ENCODE measurements at places on chromosomes 7 and 10.
A peak's percentile ranks its signal among the peaks of the same experiment; 100 is the strongest.

DNA sequence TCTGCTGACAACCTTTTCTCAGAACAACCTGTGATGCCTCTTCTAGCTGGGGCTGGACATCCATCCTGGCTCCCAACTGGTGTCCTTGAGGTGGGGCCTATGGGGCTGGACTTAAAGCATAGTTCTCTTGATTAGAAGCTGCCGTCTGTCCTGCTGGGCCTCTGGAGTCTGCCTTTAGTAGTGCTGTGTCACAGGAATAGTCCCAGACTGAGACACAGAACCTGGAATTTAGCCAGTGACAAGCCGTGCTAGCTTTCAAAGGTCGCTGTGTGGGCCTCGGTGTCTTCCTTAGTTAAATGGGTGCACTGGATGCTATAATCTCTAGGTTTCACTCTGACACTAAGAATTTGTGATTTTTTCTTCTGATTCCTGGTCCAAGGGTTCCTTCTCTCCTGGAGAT, 41.2 kb downstream of the GPR141 start:
- H3K27me3 ChIP-seq: no peaks in the 10 kb centered on the region
- peaks cover 6% of the 10 kb centered on the region for H3K36me3 ChIP-seq
- no peak for DNase-seq
- peaks cover 20% of the 10 kb centered on the region for H3K4me1 ChIP-seq

DNA sequence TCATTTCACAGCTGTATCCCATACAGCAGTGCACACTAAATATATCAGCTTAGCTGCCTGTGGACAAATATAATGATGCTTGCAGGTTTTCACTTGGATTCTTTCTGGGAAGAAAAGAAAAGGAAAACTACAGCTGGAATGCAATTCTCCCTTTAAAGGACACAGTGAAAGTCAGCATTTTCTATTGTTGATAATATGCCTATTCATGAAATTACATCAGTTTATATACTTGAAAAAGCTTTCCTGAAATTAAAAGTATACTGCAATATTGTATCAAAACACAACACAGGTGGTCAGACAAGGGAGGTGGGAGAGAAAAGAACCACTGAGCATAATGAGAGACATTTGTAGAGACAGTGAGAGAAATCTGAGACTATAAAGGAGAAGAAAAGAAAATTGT, 20.3 kb downstream of the THSD7A start:
- no peaks in the 10 kb centered on the region for H3K36me3 ChIP-seq
- no peak for DNase-seq
- peaks cover 48% of the 10 kb centered on the region for H3K27me3 ChIP-seq
- H3K27ac ChIP-seq: no peak overlapping the region

GRCh38 chr7:101740981-101741725, 76.3 kb upstream of the CUX1 start:
- no peaks in the 10 kb centered on the region for H3K27me3 ChIP-seq
- H3K27ac ChIP-seq: no peak overlapping the region
- H3K36me3 ChIP-seq: no peaks in the 10 kb centered on the region
- DNase-seq: no peak
- H3K4me1 ChIP-seq: peaks cover 10% of the 10 kb centered on the region

- peak overlapping the region; percentile 97 for H3K27ac ChIP-seq
- peaks cover 4% of the 10 kb centered on the region for H3K36me3 ChIP-seq
- H3K4me1 ChIP-seq: peaks cover 24% of the 10 kb centered on the region
- H3K4me3 ChIP-seq: peak overlapping the region; percentile 85
Observed at GRCh38 chr10:114821915-114822443, 399 bp downstream of the FHIP2A start.

DNA sequence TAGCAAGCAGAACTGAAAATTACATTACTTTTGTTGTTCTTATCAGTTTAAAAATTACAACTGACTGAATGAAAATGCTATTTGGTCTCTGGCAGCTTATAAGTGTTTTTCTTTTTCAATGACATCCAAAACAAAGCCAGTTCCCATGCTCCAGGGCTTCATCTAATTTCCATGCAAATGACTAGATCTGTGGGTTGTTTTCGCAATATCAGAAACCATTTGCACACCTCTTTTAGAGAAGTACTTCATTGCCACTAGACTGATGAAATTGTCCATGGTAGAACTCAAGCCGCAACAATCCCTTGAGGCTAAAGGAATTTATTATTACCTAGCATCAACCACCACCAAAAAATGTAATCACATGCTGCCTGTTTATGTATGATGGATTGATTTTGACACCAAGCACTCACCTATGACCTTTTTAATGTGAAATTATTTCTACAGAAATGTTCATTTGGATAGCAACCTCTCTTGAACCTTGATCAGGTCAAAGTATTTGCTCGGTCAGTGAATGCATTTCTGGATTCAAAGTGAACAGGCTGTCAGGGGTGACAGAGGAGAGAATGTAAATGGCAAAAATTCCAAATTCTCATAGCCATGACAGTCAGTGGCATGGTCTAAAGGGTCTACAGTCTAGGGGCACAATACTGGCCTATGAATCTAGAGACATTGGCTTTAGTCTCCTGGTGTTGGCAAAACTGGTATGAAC, 769.3 kb downstream of the SORCS1 start:
- peaks cover 20% of the 10 kb centered on the region for H3K4me1 ChIP-seq
- H3K36me3 ChIP-seq: no peaks in the 10 kb centered on the region

DNA sequence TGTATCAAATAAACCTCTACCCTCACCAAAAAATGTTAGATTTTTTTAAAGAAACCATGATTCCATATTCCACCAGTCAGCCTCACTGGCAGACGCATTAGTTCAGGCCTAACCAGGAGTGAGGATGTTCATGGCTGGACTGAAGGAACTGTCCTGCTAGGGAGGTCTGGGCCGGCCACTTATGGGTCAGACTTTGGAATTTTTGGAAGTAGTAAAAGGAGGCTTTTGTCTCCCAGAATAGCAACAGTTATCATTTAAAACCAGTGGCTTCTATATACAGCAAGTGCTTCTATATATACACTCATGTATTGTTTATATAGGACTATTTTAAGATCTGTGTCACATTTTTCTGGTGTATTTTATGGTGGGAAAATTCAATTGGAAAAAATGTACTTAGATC, 120.5 kb downstream of the CNNM2 start:
- H3K36me3 ChIP-seq: peaks cover 5% of the 10 kb centered on the region
- no peak overlapping the region for H3K27ac ChIP-seq
- peaks cover 18% of the 10 kb centered on the region for H3K4me1 ChIP-seq
- H3K4me3 ChIP-seq: no peak overlapping the region

GRCh38 chr7:122123746-122124145, 20.3 kb downstream of the AASS start:
- no peak for DNase-seq
- no peak overlapping the region for H3K4me3 ChIP-seq
- H3K27me3 ChIP-seq: no peaks in the 10 kb centered on the region
- H3K27ac ChIP-seq: no peak overlapping the region
- peaks cover 7% of the 10 kb centered on the region for H3K4me1 ChIP-seq
- H3K36me3 ChIP-seq: peaks cover 12% of the 10 kb centered on the region

- no peak for DNase-seq
- H3K4me3 ChIP-seq: no peak overlapping the region
- H3K4me1 ChIP-seq: peaks cover 6% of the 10 kb centered on the region
- peaks cover 1% of the 10 kb centered on the region for H3K27me3 ChIP-seq
Observed at GRCh38 chr10:6563075-6563474, 17.0 kb downstream of the PRKCQ start.

GRCh38 chr10:7561985-7562384, 104.8 kb downstream of the ITIH5 start:
- H3K4me1 ChIP-seq: no peaks in the 10 kb centered on the region
- DNase-seq: no peak
- no peak overlapping the region for H3K27ac ChIP-seq
- no peak overlapping the region for H3K4me3 ChIP-seq

DNA sequence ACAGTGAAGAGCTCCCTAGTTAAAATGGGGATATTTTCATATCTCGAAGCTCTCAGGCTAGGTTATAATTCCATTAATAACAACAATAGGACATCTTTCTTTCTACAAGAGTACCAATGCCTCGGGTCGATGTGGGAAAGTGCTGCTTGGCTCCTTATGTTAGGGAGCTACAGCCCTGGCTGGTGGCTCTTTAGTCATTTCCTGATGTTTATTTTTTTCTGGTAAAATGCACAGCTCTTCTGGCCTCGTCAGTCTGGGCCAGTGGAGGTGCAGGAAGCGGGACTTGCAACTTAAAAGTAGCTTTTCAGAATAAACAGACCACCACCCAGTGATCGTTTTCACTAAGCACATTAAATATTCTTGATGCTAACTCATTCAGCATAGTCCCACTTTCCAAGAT, 58.3 kb downstream of the MKX start:
- H3K4me3 ChIP-seq: no peak overlapping the region
- no peaks in the 10 kb centered on the region for H3K36me3 ChIP-seq
- H3K27ac ChIP-seq: no peak overlapping the region
- H3K27me3 ChIP-seq: no peaks in the 10 kb centered on the region

- H3K27me3 ChIP-seq: peaks cover 33% of the 10 kb centered on the region
- DNase-seq: no peak
- no peaks in the 10 kb centered on the region for H3K4me1 ChIP-seq
- H3K4me3 ChIP-seq: no peak overlapping the region
- no peak overlapping the region for H3K27ac ChIP-seq
Observed at GRCh38 chr7:3174515-3175284, 126.4 kb upstream of the SDK1 start.

DNA sequence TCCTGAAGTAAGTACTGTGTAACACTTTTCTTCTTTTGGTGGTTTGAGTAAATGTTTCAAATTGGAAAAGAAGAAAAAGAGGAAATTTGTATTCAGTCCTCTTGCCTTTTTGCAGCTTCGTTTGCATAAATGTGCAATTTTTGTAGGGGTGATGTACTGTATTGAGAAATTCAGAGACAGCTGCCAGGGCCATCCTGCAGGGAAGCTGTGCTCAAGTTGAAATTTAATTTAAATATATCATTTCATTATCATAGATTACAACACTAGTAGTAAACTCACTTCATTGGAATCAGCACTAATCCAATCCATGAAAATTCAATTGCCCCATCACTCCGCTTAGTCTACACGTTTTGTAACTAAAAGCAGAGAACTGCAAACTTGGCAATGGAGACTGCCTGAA, 415.4 kb downstream of the DNAJB9 start:
- H3K4me3 ChIP-seq: no peak overlapping the region
- DNase-seq: no peak
- peaks cover 1% of the 10 kb centered on the region for H3K36me3 ChIP-seq
- H3K27me3 ChIP-seq: peaks cover 69% of the 10 kb centered on the region
- no peak overlapping the region for H3K27ac ChIP-seq
- no peaks in the 10 kb centered on the region for H3K4me1 ChIP-seq

- H3K27ac ChIP-seq: no peak overlapping the region
- no peaks in the 10 kb centered on the region for H3K4me1 ChIP-seq
Observed at GRCh38 chr7:412313-412710, 107.3 kb downstream of the PDGFA start.

DNA sequence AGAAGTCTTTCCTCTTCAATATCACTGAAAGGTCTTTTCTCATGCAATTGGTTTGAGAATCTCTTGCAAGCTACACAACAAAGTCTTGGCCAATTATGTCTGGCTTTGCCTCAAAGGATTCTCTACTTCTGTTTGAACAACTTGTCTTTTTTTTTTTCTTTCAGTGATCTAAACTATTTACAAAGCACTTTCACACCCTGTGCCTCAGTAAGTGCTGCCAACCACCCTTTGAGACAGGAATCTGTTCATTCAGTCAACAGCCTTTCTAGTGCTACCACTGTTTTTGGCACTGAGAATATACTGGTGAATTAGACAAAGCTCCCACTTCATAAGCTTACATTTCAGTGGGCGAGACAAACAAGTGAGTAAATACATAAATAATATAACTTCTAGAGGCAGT, 26.9 kb upstream of the SDK1 start:
- no peak for DNase-seq
- H3K27me3 ChIP-seq: no peaks in the 10 kb centered on the region
- no peaks in the 10 kb centered on the region for H3K36me3 ChIP-seq
- no peak overlapping the region for H3K27ac ChIP-seq
- H3K4me3 ChIP-seq: no peak overlapping the region
- peaks cover 15% of the 10 kb centered on the region for H3K4me1 ChIP-seq

GRCh38 chr10:8829592-8829991, 775.1 kb downstream of the GATA3 start:
- no peak overlapping the region for H3K4me3 ChIP-seq
- no peak for DNase-seq
- no peak overlapping the region for H3K27ac ChIP-seq
- H3K27me3 ChIP-seq: no peaks in the 10 kb centered on the region
- H3K4me1 ChIP-seq: peaks cover 5% of the 10 kb centered on the region

DNA sequence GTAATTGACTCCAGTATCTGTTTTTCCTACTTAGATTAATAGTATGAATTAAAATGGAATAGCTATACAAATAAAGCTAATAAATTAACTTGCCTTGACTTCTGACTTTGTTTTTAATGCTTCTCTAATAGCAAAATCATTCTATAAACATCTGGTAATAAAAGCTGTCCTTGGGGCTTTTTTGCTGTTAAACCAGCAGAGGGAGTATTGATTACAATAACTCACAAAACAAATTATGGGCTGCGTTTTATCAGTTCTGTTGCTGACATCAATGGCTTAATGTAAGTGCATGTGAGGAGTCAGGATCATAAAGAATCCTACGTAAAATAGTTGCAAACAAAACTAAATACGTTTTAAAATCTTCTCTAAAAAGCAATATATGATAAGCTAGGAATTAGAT, 667.8 kb downstream of the PCDH15 start:
- no peaks in the 10 kb centered on the region for H3K27me3 ChIP-seq
- no peaks in the 10 kb centered on the region for H3K36me3 ChIP-seq
- DNase-seq: no peak
- H3K4me3 ChIP-seq: no peak overlapping the region

DNA sequence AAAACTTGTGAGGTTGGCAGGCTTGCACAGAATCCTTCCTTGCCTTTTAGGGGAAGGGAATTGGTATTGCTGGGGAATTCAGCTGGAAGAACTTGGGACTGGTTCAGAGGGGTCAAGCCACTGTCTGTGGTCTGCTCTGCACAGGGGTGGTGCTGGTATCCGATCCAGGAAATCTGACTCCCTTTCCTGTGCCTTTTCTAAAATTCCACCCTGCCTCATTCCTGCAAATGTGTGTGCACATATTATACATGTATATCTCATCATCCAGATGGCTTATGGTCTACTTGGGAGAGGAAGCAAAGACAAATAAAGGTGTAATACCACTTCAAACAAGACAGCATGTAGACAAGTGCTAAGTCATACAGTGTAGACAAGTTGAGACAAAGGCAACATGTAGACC, 14.3 kb downstream of the UBTD1 start:
- H3K4me3 ChIP-seq: no peak overlapping the region
- H3K27me3 ChIP-seq: no peaks in the 10 kb centered on the region
- H3K4me1 ChIP-seq: peaks cover 3% of the 10 kb centered on the region
- DNase-seq: no peak
- peaks cover 8% of the 10 kb centered on the region for H3K36me3 ChIP-seq

GRCh38 chr7:10022957-10023356, 950.7 kb upstream of the PHF14 start:
- H3K4me3 ChIP-seq: no peak overlapping the region
- no peak overlapping the region for H3K27ac ChIP-seq
- DNase-seq: peak; percentile 35
- H3K27me3 ChIP-seq: peaks cover 35% of the 10 kb centered on the region
- no peaks in the 10 kb centered on the region for H3K36me3 ChIP-seq

GRCh38 chr7:33685981-33686683, 219.2 kb upstream of the BMPER start:
- H3K27me3 ChIP-seq: no peaks in the 10 kb centered on the region
- no peaks in the 10 kb centered on the region for H3K4me1 ChIP-seq
- H3K36me3 ChIP-seq: no peaks in the 10 kb centered on the region

Measured in MCF 10A (cell line).